Dorsolateral prefrontal cortex (tissue), 122 donors: ENCODE measurements at places on chromosomes 12 and 14.

GRCh38 chr12:116628989-116629388 is 69.8 kb downstream of the MAP1LC3B2 start:
- no peak for DNase-seq

GRCh38 chr12:70733385-70733784 is 96.2 kb upstream of the PTPRB start:
- no peak for DNase-seq

DNA sequence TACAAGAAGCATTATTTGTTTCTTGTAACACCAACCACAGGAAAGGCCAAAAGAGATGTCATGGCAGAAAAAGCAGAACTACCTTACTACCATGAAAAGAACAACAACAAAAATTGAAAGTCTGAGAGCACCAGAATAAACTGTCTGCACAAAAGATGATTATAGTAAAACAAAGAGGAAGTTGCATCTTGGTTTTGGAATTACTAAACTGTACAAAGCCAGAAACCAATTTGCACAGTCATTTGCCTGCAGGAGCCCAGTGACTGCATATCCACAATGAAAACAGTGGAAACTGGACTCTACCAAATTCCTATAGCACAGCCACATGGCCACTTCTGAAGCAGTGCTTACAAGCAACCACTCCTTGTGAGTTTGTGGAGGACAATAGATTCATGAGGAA is 276.2 kb downstream of the SSPN start:
- no peak for DNase-seq

DNA sequence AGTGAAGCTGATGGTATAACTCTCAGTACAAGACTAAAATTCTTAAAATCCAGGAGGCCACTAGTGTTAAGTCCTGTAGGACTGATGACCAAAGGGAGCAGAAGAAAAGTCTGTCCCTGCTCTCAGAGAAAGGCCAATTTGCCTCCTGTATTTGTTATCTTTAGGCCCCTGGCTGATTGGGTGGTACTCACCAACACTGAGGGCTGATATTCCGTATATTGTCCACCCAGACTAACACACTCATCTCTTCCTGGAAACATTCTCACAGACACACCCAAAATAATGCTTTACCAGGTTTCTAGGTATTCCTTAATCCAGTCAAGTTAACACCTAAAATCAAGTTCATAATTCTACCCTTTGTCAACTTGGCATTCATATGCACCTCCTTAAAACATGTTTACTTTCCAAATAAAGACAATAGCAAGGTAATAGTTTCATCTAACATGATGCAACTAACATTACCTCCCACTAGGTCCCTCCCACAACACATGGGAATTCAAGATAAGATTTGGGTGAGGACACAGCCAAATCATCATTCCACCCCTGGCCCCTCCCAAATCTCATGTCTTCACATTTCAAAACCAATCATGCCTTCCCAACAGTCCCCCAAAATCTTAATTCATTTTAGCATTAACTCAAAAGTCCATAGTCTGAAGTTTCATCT is 84.3 kb downstream of the EGLN3 start:
- no peak for DNase-seq

GRCh38 chr12:67952787-67953186 is 36.5 kb upstream of the IFNG-AS1 start:
- no peak for DNase-seq

DNA sequence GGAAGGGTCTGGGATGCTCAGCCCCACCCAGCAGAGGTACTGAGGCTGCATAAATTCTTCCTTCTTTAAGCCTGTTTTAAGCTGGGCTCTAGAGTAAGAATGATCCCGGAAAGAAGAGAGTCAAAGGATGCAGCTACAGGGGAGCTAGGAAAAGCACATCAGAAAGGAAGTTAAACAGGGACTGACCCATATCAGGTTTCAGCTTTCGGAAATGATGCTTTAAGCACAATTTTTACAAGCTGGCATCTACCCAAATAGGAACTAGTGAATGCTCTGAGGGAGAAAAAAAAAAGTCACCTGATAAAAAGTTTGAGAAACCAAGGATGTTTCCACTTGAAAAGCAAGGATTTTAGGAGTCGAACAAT is 22.0 kb downstream of the TSPAN8 start:
- DNase-seq = no peak
